HepG2 (cell line): ENCODE measurements at places on chromosomes 16 and 17.

DNA sequence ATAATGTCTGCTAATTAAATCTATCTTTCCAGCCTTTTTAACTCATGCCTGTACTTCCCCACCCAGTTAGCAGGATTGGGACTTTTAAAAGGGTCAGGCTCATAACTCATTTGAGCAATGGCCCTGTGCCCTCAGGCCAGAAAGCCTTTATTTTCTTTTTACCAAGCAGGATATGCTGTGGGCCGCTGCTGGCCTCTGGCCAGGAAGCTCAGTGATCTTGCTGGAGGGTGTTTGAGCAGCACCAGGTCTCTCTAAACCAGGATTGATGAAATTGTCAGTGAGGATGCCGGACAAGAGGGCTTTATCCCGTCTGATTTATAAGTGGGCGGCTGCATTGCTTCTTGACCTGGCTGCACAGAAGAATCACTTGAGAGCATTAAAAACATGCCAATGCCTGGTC lies 187.8 kb downstream of the RAB11FIP4 start:
- H3K27ac ChIP-seq = no peak overlapping the region
- peaks cover 4% of the 10 kb centered on the region for H3K27me3 ChIP-seq
- DNase-seq = no peak
- H3K36me3 ChIP-seq = no peaks in the 10 kb centered on the region

DNA sequence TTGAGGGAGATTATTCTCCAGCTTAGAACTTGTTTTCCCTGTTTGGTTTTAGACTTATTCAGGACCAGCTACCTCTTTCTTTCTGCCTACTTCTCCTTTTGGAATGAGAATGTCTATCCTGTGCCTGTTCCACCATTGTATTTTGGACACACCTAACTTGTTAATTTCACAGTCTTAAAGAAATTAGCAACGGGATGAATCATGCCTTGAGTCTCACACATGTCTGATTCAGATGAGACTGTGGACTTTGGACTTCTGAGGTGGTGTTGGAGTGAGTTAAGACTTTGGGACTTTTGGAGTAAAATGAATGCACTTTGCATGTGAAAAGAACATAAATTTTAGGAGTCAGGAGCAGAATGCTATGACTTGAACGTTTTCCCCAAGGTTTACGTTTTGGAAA lies 581.4 kb downstream of the CDH11 start:
- no peak for DNase-seq
- no peaks in the 10 kb centered on the region for H3K36me3 ChIP-seq
- no peak overlapping the region for H3K27ac ChIP-seq
- no peaks in the 10 kb centered on the region for H3K4me1 ChIP-seq
- H3K4me3 ChIP-seq = no peak overlapping the region
- H3K27me3 ChIP-seq = no peaks in the 10 kb centered on the region

DNA sequence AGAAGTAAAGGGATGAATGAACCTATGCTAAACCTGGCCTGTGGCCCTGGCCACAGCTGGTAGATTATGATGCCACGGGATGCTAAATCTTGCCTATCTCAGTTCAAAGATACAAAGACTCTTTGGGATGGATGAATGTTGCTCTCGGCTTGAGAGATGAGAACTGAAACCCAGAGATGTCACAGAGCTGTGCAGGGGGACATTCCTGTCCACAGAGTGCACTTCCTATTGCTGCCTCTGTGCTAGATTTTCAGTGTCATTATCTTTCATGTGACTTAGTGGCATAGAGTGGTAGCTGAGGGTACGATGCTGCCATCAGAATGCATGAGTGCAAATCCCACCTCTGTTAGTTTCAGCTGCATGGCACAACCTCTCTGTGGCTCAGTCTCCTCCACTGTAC lies 2.3 kb upstream of the MT1M start:
- H3K4me3 ChIP-seq = no peak overlapping the region
- no peaks in the 10 kb centered on the region for H3K36me3 ChIP-seq
- peaks cover 69% of the 10 kb centered on the region for H3K27me3 ChIP-seq
- no peak overlapping the region for H3K27ac ChIP-seq
- DNase-seq = no peak

DNA sequence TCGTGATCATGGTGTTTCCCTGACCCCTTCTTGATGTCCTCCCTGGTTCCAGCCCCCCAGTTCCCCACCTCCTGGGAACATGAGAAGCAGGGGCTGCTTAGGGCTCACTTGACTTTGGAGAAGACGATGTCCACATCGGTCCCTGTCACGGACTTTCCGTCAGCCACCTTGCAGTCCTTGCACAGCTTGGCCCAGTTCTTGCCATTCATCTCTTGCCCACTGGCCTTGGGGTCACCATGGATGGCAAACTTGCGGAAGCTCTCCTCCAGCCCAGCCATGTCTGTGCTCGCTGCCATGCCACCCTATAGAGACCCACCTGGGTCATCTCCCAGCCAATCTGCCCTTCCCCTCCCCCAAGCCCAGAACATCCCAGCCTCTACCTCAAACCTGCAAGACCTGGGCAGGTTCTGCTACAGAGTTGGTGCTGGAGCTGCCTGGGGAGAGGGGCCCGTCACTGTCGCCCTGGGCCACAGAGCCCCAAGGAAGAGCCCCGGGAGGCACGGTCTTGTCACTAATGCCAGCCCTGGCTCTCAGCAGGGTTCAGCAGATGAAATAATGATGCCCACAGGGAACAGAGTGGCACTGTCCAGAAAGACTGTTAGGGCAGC lies 2.4 kb downstream of the TPPP3 start:
- peaks cover 84% of the 10 kb centered on the region for H3K27me3 ChIP-seq
- H3K36me3 ChIP-seq = no peaks in the 10 kb centered on the region
- H3K4me1 ChIP-seq = peaks cover 25% of the 10 kb centered on the region
- no peak for DNase-seq
- no peak overlapping the region for H3K4me3 ChIP-seq
- no peak overlapping the region for H3K27ac ChIP-seq

GRCh38 chr17:48144976-48145798 lies 37.6 kb downstream of the SNX11 start:
- no peaks in the 10 kb centered on the region for H3K36me3 ChIP-seq
- H3K4me1 ChIP-seq = no peaks in the 10 kb centered on the region
- H3K27ac ChIP-seq = no peak overlapping the region
- H3K27me3 ChIP-seq = peaks cover 26% of the 10 kb centered on the region; the same call in 2 of the 3 replicates
